ENCODE measurements at places on chromosomes 5 and 9. TPM values are rescaled to one million over a fixed set of nuclear protein-coding genes. Genes with fewer than 3 reads are reported as not detected.

Gene PCDHAC2
- not detected for total RNA-seq

Gene PELO
- 3.9 TPM for total RNA-seq

Gene TCF7
- total RNA-seq = 234 TPM

Gene GLRA1
- not detected for total RNA-seq

Gene NR6A1
- total RNA-seq = 0.05 TPM

Gene SHISAL2B
- total RNA-seq = not detected

Gene SLC46A2
- total RNA-seq = not detected

Gene RUSC2
- total RNA-seq = 0.42 TPM

Gene SIT1
- total RNA-seq = 76.9 TPM

Gene SARDH
- total RNA-seq = 15.6 TPM

GRCh38 chr5:170316937-170317336, 19.4 kb upstream of the LCP2 start:
- no peaks in the 10 kb centered on the region for H3K36me3 ChIP-seq
- no peak overlapping the region for H3K4me3 ChIP-seq
- H3K27ac ChIP-seq = no peak overlapping the region

DNA sequence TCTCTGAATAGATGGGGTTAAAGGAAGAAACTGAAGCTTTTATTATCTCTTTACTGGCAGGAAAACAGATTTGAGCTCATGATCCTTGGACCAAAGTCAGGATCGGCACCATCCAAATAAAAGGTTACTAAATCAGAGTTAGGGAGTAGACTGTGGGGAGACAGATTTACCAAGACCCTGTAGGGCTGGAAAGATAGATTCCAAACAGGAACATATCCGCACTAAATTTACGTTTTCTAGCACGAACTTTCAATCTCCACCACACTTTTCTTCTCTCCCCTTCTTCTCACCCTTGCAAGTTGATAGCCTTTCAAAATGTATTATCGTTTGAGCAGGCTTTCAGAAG, 120.0 kb upstream of the HMHB1 start:
- H3K4me3 ChIP-seq = no peak overlapping the region
- no peak for DNase-seq
- no peaks in the 10 kb centered on the region for H3K36me3 ChIP-seq
- no peak overlapping the region for H3K27ac ChIP-seq

DNA sequence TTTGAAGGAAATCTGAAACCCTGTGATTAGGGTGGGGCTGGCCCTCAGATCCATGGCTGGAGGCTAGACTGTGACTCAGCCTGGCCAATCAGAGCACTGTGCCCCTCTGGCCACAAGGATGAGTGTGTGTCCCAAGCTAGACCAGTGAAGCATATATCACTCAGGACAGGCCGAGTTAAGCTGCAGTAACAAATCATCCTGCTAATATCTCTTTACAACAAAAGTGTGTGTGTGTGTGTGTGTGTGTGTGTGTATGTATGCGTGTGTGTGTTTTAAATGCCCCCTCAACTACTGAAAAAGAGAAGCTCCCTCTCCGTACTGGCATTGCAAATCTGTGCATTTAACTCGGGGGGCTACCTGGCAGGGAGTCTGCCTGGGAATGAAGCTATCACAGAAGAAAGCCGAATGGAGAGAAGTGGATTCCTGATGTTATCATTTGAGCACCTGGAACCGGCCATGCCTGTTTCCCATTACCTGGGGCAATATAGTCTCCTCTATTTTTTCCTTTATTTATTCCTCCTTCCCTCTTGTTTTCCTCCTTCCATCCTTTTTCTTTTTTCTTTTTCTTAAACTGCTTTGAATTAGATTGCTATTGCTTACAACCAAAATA, 25.6 kb downstream of the STC2 start:
- peaks cover 3% of the 10 kb centered on the region for H3K27me3 ChIP-seq
- H3K4me1 ChIP-seq = no peaks in the 10 kb centered on the region
- no peak overlapping the region for H3K27ac ChIP-seq
- no peak for DNase-seq
- H3K4me3 ChIP-seq = no peak overlapping the region

DNA sequence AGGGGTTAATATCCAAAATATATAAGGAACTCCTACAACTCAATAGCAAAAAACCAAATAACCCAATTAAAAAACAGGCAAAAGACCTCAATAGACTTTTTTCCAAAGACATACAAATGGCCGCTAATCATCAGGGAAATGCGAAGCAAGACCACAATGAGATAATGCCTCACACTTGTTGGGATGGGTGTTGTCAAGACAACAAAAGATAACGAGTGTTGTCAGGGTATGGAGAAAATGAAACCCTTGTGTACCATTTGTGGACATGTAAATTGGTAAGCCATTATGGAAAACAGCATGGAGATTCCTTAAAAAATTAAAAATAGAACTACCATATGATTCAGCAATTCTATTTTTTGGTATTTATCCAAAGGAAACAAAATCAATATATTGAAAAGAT, 620.2 kb downstream of the ACTL7B start:
- no peaks in the 10 kb centered on the region for H3K27me3 ChIP-seq
- no peak for DNase-seq
- H3K36me3 ChIP-seq = no peaks in the 10 kb centered on the region
- H3K4me1 ChIP-seq = no peaks in the 10 kb centered on the region
- no peak overlapping the region for H3K4me3 ChIP-seq
- H3K27ac ChIP-seq = no peak overlapping the region

GRCh38 chr5:147391781-147392180, 118.1 kb downstream of the DPYSL3 start:
- H3K27me3 ChIP-seq = no peaks in the 10 kb centered on the region
- no peaks in the 10 kb centered on the region for H3K36me3 ChIP-seq
- H3K4me3 ChIP-seq = no peak overlapping the region
- H3K4me1 ChIP-seq = no peaks in the 10 kb centered on the region
- no peak for DNase-seq

- no peak for DNase-seq
- H3K4me1 ChIP-seq = no peaks in the 10 kb centered on the region
- H3K36me3 ChIP-seq = no peaks in the 10 kb centered on the region
Measured at GRCh38 chr9:8391132-8391531, 591.6 kb upstream of the DMAC1 start.

DNA sequence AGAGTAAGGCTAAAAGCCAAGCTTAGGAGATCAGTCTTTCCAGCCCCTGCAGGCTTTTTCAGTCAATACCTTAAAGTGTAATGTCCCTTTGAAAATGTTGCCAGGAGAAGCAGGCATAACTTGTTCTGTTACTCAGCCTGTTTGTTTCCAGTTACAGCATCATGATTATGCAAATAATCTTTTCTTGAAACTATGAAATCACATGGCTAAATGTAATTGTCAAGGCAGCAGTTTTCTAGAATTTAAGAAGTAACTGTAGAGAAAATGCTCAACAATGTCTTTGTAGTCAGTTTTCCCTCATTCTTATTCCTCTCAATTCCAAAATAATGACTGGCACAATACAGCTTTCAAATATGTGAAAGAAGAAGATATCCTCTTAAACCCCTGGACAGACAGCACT, 1.9 kb upstream of the GPR107 start:
- peak overlapping the region; percentile 34 for H3K4me3 ChIP-seq
- no peak for DNase-seq
- peaks cover 23% of the 10 kb centered on the region for H3K4me1 ChIP-seq
- H3K27ac ChIP-seq = no peak overlapping the region
- H3K36me3 ChIP-seq = no peaks in the 10 kb centered on the region

- DNase-seq = no peak
- no peak overlapping the region for H3K27ac ChIP-seq
- no peaks in the 10 kb centered on the region for H3K36me3 ChIP-seq
- H3K4me3 ChIP-seq = no peak overlapping the region
Measured at GRCh38 chr5:168295574-168296201, 4.2 kb downstream of the WWC1 start.

DNA sequence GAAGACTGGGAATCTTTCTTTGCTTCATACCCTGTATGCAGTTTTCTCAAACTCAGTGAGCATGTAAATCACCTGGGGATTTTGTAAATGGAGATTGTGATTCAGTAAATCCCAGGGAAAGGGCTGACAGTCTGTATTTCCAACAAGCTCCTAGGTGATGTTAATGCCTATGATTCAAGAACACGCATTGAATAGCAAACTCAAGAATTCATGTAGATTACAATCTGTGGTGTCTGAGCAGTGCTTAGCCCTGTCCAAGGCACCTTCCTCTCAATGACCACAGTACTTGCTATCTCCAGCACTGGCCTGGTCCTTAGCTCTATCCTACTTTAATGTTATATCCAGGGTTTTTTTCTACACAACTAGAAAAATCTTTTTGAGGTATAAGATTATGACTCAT, 721.4 kb upstream of the MEF2C start:
- no peaks in the 10 kb centered on the region for H3K27me3 ChIP-seq
- no peak for DNase-seq
- H3K36me3 ChIP-seq = no peaks in the 10 kb centered on the region
- H3K4me3 ChIP-seq = no peak overlapping the region
- no peak overlapping the region for H3K27ac ChIP-seq
- no peaks in the 10 kb centered on the region for H3K4me1 ChIP-seq

DNA sequence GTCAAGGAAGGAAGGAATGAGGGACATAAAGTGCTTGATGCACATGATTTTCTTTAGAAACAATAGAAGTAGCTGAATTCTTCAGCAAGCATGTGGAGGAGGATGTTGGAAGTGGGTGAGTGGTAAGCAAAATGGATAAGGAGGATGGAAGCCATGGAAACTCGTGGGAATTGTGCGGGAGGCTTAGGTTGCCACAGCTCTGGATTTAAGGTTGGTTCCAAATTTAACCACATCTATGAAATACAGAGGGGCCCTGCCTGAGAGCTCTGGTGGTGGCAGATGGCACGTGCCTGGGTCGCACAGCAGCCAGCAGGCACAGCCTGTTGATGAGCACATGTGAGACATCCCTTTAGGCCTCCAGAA, 284.7 kb downstream of the SMARCA2 start:
- H3K4me3 ChIP-seq = no peak overlapping the region
- DNase-seq = no peak
- H3K36me3 ChIP-seq = no peaks in the 10 kb centered on the region
- H3K27ac ChIP-seq = no peak overlapping the region

GRCh38 chr9:108664309-108665255, 191.2 kb downstream of the ACTL7B start:
- H3K27me3 ChIP-seq = no peaks in the 10 kb centered on the region
- no peak overlapping the region for H3K4me3 ChIP-seq
- H3K4me1 ChIP-seq = no peaks in the 10 kb centered on the region
- H3K27ac ChIP-seq = no peak overlapping the region
- no peaks in the 10 kb centered on the region for H3K36me3 ChIP-seq

- H3K4me1 ChIP-seq = no peaks in the 10 kb centered on the region
- H3K36me3 ChIP-seq = no peaks in the 10 kb centered on the region
- no peak overlapping the region for H3K27ac ChIP-seq
- no peaks in the 10 kb centered on the region for H3K27me3 ChIP-seq
- no peak overlapping the region for H3K4me3 ChIP-seq
Measured at GRCh38 chr9:107051392-107051791, 188.4 kb downstream of the ZNF462 start.

- no peaks in the 10 kb centered on the region for H3K36me3 ChIP-seq
- peaks cover 18% of the 10 kb centered on the region for H3K4me1 ChIP-seq
- peaks cover 10% of the 10 kb centered on the region for H3K27me3 ChIP-seq
- peak overlapping the region; percentile 80 for H3K4me3 ChIP-seq
- no peak for DNase-seq
Measured at GRCh38 chr5:72817076-72817481, 618 bp downstream of the TNPO1 start.
